ENCODE measurements at places on chromosomes 7 and 10.

GRCh38 chr7:21572331-21573313, 29.8 kb downstream of the DNAH11 start:
- DNase-seq = no peak

DNA sequence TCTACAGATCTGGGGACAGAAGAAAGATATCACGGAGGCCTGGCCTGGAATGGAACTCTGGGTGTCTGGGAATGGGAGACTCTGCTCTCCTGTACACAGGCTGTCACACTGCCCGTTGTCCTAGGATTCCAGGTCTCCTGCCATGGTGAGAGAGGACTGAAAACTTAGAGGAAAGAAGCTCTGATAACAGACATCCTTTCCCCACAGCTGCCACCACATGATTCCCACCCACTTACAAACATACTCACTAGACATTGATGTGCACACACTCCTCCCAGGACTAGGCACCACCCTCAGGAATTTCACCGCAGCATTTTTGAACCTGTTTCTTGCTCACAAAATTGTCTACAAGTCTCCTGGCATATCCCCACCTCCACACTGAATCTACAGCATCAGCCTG, 5.7 kb downstream of the ZNF92 start:
- no peak for DNase-seq

GRCh38 chr7:105648561-105649401, 67.5 kb upstream of the EFCAB10 start:
- DNase-seq = no peak

DNA sequence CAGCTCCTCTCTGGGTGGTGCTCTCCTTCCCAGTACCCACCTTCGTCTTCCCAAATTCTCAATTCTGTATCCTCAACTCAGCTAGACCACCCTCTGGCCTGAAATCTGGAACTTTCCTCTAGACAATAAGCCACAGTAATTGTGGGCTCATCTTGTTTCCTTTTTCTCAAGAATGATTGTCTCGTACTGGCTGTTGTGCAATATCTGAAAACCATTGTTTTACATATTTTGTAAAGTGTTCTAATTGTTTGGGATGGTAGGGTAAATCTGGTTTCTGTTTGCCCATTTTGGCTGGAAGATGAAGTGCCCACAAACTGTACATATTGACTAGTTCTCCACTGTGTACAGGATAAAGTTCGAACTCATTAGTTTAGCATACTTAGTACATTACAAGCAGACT, 11.3 kb upstream of the NOBOX start:
- no peak for DNase-seq

DNA sequence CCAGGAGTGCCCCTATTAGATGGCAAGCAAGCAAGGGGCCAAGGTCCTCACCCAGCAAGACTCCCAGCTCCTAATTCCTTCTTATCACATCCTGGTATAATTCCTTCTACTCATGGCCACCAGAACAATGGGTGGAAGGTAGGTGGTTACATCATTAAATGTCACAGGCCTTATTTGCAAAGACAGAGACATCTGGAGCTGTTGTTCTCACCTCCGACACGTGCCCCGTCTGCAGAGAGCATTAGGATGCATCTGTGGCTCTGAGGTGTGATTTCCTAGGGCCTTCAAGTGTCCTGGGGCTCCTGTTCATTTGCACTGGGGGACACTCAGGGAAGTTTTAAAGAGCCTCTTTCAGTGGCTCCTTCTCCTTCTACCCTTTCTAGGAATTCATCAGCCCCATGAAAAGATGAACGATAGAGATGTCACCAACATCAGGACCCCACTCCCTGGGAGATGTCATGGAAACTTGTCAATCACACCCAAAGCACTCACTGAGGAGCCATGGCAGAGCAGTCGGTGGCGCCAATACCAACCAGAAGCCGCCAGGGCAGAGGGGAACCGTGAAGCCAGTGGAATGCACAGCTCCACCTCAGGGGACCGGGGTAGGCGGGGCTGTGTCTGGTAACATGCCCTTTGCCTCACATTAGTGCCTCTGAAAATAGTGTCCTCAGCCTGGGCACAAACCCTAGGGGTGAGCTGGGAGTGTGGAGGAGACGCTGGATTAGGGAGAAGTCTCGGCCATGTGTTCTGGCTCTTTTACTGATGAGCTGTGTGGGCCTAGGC, 2.9 kb upstream of the ATP6V0E2 start:
- no peak for DNase-seq

GRCh38 chr7:38241071-38241470, 32.4 kb downstream of the TARP start:
- DNase-seq = no peak

GRCh38 chr7:142053988-142054387, 57.5 kb upstream of the MGAM2 start:
- no peak for DNase-seq

DNA sequence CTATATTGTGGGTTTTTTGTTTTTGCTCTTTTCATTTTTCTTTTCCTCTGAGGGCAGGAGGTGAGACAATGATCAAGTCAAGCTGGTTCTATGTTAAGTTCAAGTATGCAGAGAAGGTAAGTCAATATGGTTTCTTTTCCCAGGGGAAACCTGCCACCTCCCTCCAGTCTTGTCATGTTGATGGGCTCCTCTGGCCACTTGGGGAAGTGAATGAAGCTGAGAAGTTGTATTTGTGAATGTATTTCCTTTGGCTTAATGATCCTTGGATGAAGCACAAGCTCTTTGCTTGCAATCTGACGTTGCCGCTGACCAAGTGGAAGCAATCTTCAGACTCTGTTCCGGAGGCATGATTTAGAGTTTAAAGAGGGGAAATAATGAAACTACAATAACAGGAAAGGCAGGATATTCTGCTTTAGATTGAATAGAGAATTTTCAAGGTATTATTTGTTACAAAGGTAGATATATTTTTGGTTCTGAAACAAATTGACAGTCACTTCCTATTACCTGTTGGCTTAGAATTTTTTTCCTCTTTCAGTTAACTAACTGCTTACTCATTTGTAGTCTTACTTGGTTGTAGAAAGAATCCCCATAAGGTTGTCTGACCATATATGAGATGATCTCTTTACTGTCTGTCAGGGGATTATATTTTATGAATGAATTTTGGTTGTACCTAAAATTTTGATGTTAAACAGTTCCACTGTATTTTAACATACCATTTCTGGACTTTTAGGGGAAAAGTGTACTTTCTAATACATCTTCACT, 369.6 kb downstream of the AUTS2 start:
- DNase-seq = no peak

- no peak for DNase-seq
These were observed 599.6 kb upstream of the GHITM start for GRCh38 chr10:83539528-83540308.

DNA sequence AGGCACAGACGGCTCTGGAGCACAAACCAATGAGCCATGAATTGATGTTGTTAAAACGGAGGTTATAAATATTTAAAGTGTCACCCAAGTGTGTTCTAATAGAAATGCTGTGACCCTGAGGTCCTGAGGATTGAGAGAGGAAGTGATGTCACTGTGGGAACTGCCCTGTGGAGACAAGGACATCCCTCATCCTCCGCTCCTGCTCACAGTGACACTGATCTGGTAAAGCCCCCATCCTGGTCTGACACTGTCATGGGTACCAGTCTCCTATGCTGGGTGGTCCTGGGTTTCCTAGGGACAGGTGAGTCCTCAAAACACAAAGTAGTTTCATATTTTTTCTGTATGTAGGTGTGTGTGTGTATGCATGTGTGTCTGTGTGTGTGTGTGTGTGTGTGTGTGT, 237.9 kb upstream of the PRSS1 start:
- no peak for DNase-seq

GRCh38 chr7:138776166-138776833, 21.5 kb upstream of the TMEM213 start:
- no peak for DNase-seq

DNA sequence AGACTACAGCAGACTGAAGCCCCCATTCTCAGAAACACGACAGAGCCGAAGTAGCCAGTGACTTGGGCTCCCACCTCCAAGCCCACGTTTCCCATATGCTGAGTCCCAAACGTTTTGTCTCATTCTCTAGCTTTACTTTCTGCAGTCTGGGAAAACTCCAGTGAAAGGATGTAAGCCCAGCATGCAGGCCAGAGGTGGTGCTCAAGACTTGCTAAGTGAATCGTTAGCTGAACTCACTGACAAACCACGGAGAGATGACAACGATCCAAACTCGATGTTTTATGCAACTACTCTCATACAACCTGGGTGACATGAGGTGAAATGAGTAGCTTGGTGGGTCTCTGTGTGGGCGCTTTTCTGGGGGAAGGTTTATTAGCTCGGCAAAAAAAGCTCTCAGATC, 731.8 kb downstream of the SUGCT start:
- DNase-seq = no peak

- no peak for DNase-seq
These were observed 471.7 kb downstream of the GRM8 start for GRCh38 chr7:126780993-126781392.

- no peak for DNase-seq
These were observed 51.1 kb upstream of the NANOS1 start for GRCh38 chr10:118978316-118978997.

DNA sequence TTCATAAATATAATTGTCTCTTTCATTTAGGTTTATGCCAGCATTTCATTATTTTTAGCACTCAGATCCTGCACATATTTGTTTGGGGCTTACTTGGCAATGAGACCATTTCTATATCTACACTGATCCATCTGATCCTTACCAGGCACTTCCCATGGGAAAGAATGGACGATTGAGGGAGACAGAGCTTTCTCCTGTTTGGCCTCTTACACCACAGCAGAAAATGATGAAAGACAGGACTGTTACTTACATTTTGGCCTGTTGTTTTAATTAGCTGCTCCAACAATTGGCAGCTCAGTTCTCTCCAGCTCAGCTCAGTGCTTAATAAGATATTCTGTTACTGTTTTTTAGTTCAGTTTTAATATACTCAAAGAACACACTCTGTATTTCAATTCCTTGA, 77.6 kb upstream of the RSU1 start:
- DNase-seq = no peak

GRCh38 chr10:113524539-113525490, 28.0 kb upstream of the HABP2 start:
- DNase-seq = no peak

DNA sequence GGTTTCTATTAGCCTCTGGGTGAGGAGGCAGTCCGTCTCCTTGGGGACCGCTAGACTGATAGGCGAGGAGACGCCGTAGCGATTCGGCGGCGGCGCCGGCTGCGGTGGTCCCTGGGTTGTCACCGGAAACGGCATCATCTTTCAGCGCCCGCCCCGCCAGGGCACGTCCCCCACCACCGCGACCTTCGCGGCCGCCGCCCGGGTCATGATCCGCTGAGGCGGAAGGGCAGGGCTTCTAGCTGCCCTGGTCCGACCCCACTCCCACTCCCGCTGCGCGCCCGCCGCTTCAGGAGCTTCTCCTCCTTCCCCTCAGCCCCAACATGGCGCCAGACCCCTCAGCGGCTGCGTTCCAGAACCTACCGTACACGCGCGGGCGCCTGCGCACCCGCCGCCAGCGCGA, at the start of gene PAPOLB:
PAPOLB (minus strand) TSS at position 358 of the 400 bp plus-strand sequence; CDS start at position 138, 220 bp downstream.
- DNase-seq = peak; percentile 56

- DNase-seq = no peak
These were observed 763.5 kb downstream of the AUTS2 start for GRCh38 chr7:70361821-70362220.

DNA sequence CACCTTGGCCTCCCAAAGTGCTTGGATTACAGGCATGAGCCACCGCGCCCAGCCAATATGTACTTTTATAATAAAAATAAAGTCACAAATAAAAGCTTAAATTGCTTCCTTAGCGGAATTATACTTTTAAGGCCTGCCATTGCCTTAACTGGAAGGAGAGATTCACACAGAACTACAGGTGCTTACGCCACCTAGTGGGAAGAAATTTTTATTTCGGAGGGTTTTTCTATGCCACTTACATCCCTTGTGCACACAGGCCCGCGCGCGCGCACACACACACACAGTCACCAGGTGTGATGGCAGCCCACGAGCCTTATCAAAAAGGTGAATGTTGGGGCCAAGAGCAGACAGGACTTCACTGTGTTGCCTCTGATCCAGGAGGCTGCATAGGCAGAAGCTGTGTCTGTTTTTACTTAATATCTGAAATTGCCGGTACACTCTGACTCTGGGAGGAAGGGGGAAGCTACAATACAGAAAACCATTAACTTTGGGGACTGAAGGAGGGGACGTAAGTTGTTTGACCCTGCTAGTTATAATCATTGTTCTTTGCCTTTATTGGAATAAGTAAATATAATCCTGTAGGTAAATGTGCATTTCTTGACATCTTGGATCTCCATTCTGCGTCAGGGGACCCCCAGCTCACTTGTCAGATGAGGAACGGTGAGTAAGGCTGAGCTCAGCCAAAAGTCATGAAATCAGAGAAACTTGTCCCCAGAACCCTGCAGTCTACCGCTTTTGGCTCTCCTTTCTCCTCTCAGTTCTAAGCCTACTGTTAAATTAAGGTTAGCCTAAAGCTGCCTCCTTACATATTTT, 87.1 kb downstream of the SLC16A9 start:
- peak; percentile 31 for DNase-seq

DNA sequence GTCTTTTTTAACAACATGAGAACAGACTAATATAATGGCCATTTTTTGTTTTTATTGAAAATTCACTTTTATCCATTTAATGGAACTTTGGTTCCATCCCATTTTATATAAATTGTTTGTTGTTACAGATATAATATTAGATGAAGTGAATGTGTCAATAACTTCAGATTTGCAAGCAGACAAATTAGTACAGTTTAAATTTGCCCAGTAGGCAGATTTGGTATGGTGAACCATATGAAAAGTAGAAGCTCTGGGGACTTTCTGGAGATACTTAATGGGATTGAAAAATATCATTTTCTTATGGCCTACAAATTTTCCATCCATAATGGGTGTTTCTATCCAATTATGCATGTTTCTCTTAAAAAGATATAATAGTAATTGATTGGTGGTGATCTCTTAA, 1196.2 kb upstream of the C7orf33 start:
- no peak for DNase-seq

GRCh38 chr10:59109826-59110225, 66.6 kb upstream of the PHYHIPL start:
- no peak for DNase-seq

DNA sequence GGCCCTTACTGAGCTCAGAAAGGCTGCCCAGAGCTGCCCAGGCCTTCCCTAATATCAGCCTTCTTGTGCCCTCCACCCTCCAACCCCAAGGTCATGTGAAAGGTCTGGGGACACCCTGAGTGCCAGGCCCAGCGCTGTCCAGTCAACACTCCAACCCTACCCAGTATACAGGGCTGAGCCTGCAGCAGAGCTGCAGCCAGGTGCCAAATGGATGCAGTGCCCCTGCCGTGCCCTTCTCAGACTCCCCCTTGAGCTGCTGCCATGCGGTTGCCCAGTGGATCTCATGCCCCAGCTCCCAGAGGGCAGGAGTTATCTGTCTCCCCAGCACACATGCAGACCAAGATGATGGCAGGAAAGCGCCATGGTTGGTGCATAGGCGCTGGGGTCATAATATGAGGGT, 61.5 kb downstream of the ZMIZ1 start:
- no peak for DNase-seq

- DNase-seq = no peak
These were observed 290.6 kb downstream of the SORCS3 start for GRCh38 chr10:104931612-104932134.

GRCh38 chr10:77637532-77638320, at the start of gene KCNMA1:
TSS of gene KCNMA1 (minus strand) at chr10:77637808.
- DNase-seq = peak; percentile 32

GRCh38 chr7:32948202-32948601, 9.0 kb upstream of the FKBP9 start:
- no peak for DNase-seq

All from stimulated activated CD8-positive, alpha-beta memory T cell treated with anti-CD3 and anti-CD28 coated beads, Interleukin-4, amount 100 ng/mL, for 48 hours (primary cell).